EH (cell line): ENCODE measurements at places on chromosomes 13 and 19.
A peak's percentile ranks its signal among the peaks of the same experiment; 100 is the strongest.

- no peak for DNase-seq
These were observed 40.5 kb downstream of the DZIP1 start for GRCh38 chr13:95603887-95604555.

DNA sequence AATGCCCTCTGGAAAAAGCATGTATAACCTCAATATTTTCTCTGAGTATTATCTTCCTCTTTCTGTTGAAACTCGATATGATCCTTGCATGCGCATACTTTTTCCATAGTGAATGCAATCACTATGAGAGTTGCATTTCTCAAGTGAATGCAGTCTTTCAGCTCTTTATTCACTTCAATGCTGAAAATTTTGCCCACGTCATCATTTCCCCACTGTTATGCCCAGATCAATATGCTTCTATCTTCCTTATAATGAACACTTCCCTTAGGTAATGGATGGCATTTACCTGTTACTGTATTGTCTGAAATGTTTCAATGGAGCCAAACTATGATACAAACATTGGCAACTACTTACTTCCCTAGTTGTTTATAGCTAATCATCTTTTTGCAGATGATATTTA lies 866.6 kb upstream of the SLITRK6 start:
- DNase-seq, result no peak

DNA sequence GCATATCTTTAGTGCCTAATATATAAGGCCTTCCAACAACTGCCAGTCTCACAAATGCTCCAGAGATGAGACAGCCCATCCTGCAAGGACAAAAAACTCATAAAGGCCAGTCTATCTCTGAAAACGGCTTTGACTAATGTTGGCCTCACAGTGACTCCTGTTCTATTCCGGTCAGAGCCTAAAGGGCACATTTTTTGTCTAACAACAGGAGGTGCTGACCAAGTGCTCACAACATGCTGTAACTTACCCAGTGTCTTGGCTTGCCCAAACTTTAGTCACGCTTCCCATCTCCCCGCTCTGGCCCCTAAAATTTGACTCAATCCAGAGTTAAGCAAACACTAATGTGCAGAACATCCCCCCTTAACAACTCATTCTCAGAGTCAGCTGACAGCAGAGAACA lies 1411.2 kb upstream of the MIR17HG start:
- DNase-seq, result no peak

- no peak for DNase-seq
These were observed 2.6 kb upstream of the GSX1 start for GRCh38 chr13:27789495-27790303.

- peak; percentile 90 for DNase-seq
These were observed 121.7 kb downstream of the POSTN start for GRCh38 chr13:37476874-37477273.

- DNase-seq, result no peak
These were observed 180.6 kb upstream of the TMTC4 start for GRCh38 chr13:100855151-100855550.

GRCh38 chr13:20270163-20270865 lies 38.2 kb upstream of the GJB6 start:
- DNase-seq, result peak; percentile 2

- DNase-seq, result no peak
These were observed 68.0 kb upstream of the GPR183 start for GRCh38 chr13:99374994-99375737.

- DNase-seq, result no peak
These were observed 201.9 kb upstream of the SOX1 start for GRCh38 chr13:111865046-111865445.

DNA sequence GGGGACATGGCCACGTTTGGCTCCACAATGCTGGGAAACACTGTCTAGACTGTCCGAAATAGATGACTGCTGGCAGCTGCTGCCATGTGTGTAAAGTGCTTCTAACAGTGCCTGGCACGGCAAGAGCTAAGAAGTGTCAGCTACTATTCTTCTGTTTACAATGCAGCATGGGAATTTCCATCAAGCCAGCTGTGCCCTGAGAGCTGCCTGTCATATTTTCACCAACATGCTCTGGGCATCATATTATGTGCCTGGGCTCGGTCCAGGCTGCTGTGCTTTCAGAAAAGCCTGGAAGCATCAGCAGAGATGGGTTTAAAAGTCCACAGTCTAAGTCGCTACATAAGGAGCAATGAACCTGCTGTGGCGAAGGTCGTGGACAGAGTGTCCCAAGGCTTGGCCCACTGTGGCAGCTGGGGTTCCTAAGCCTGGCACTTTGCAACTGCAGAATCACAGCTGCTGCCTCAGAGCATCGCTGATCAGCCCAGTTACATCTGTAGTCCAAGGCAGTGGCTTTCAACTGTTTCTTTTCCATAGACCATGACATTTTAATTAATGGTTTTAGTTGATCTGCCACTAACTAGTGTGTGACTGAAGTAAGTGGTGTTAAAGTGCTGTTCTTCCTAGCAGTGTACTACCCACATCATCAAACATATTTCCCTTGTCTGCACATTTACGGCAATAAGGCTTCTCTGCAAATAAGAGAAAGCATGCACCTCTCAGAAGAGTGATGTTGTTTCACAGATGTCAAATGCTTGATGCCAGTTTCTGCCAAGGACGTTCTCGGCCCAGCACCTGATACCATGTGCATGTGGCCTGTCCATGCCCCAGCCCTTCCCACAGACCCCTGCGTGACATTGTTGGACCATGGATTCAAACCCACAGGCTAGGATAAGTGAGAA lies 95.7 kb upstream of the C1QTNF9B start:
- DNase-seq, result no peak

GRCh38 chr13:34300559-34300958 lies 482.6 kb downstream of the RFC3 start:
- DNase-seq, result peak; percentile 50

DNA sequence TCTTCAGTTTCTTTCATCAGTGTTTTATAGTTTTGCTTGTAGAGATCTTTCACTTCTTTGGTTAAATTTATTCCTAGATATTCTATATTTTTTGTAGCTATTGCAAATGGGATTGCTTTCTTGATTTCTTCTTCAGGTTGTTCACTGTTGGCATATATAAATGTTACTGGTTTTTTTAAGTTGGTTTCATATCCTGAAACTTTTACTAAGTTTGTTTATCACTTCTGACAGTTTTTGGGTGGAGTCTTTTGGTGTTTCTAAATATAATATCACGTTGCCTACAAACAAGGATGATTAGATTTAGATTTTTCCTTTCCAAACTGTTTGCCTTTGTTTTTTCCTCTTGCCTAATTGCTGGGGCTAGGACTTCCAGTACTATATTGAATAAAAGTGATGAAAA lies 109.7 kb downstream of the PAN3 start:
- no peak for DNase-seq

- peak; percentile 37 for DNase-seq
These were observed 11.2 kb upstream of the PRR19 start for GRCh38 chr19:42290523-42291434.

GRCh38 chr19:32171719-32172151 lies 173.7 kb upstream of the ZNF507 start:
- DNase-seq, result no peak

- DNase-seq, result no peak
These were observed 24.5 kb upstream of the ZNF816 start for GRCh38 chr19:52987221-52987620.

DNA sequence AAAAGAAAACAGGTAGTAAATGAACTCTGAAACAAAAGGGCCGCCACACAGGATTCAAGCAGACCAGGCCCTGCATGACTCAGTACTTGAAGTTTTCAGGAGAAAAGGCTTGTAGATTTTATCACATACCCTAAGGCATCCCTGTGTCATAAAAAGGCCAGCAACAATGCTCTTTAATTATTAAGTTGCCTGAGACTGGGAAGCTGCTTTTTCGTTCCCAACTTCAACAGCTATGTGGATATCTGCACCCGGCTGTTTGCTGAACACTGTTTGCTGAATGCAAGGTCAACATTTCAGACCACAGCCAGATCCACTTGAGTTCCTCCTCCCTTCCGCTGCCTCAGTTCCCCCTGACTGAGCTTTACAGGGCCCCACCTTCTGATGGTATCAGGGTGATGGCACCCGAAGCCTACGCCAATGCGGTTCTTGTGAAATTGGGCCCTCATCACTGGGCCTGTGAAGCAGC lies 6.1 kb upstream of the ECH1 start:
- DNase-seq, result peak; percentile 93

DNA sequence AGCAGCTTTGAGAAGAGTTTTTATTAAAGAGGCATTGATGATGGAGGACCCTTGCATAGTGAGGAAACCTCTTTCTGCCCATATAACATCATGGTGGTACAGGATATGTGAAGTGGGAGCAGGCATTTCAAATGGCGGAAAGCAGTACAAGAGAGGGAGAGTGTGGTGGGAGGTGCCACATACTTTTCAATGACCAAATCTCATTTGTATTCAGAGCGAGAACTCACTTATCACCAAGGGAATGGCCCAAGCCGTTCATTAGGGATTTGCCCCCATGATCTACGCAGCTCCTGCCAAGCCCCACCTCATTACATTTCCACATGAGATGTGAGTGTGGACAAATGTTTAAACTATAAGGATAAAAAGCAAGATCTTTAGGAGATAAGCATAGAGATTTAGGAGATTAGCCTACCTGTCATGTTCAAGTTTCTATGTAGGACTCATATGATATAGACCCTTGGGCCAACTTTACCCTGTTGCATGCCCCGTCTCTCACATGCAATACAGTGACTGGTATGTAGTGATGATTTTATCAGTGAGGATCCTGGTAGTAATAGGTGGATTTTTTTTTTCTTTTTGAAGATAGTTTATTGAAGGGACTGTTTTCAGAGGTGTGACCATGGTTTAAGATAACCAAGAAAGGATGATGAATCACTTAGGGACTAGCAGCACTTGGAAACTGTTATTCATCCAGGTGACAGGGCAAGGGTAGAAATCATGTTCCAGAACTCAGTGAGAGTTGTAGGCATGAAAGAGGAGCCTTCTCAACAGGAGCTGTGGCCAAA lies 38.3 kb downstream of the DNAJC15 start:
- DNase-seq, result no peak

DNA sequence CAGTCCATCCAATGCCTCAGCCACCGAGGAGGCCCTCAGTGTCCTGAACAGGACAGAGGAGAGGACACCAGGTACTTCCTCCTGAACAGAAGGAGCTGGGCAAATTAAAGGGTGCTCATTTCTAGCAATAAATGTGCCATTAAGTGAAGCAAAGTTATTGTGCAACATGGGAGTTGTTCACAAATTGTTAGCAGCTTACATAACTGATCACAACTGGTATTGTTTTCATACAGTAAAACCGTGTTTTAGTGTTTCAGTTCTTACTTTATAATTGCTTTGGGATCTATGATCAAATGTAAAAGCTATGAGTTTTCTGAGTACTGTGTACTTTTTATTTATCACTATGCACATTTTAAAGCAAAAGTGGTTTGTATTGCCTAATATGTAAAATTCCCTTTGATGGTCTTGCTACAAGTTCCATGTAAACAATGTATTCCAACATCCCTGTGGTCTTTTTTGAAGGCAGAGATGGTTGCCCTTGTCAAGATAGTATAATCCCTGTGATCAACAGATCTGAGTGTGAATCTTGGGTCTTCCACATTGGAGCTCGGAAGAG lies 263.1 kb downstream of the FGF14 start:
- no peak for DNase-seq

- DNase-seq, result no peak
These were observed 4.2 kb downstream of the ATP8B3 start for GRCh38 chr19:1807695-1808394.

DNA sequence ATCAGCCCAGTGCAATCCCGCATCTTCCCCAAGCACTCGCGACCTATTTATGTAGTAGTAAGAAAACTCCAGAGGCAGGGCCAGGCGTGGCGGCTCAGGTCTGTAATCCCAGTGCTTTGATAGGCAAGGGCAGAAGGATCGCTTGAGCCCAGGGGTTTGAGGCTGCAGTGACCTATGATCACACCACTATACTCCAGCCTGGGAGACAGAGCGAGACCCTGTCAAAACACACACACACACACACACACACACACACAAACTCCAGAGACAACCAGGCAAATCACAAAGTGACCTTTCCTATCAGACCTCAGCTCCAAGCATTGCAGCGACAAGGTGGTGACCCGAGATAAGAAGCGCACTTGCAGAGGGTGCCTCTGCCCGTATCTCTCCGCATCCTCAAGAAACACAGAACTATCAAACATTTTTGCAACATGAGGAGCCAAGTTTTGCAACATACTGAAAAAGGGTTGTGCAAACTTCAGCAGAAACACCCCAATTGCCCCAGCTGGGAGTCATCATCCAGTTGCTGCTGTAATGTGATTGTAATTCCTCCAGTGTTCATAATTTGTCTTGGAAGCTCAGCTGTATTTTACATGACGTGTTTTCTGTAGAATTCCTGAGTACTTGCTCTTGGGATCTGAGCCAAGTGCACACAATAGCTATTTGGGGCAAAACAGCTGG lies 8.7 kb upstream of the KLF2 start:
- peak; percentile 99 for DNase-seq

GRCh38 chr13:41232578-41233480 lies 30.5 kb downstream of the MTRF1 start:
- DNase-seq, result no peak

- no peak for DNase-seq
These were observed 462.5 kb downstream of the DIAPH3 start for GRCh38 chr13:59701261-59701660.

DNA sequence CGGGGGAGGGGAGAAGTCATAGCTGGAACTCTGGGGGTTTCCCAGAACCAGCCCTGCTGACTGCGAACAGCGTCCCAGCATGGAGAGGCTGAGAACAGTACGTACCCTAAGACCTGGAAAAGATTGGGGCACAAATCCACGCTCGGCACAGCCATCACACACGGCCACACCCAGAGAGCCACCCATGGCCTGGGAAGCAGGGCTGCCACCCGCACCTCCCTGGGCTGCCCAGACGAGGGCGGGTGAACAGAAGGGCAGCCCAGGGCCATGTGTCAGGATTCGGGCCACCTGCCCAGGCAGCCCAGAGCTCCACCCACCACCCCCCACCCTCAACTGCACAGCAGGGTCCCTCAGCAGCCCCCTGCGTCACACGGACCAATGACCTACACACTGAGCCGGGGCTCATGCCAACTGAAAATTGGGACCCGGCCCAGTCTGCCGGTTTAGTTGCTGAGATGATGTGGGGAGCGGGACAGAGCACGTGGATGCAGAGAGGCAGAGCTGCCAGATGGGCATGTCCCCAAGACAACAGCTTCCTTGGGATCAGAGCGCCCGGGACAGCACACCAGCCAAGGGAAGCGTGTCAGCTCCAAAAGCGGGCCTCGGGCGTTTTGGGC lies 8.5 kb downstream of the UBXN6 start:
- no peak for DNase-seq

GRCh38 chr19:30799865-30800755 lies 427.9 kb downstream of the ZNF536 start:
- no peak for DNase-seq

GRCh38 chr19:19747357-19748220 lies 14.7 kb upstream of the ZNF14 start:
- no peak for DNase-seq

- DNase-seq, result no peak
These were observed 75.2 kb upstream of the C13orf46 start for GRCh38 chr13:114049026-114049425.
